CD4-positive, alpha-beta memory T cell (primary cell): ENCODE measurements at places on chromosomes 3 and 15. TPM values are rescaled to one million over a fixed set of nuclear protein-coding genes. Genes with fewer than 3 reads are reported as not detected.
A peak's percentile ranks its signal among the peaks of the same experiment; 100 is the strongest.

GRCh38 chr3:183427876-183428446 is 458 bp downstream of the MCF2L2 start:
- H3K27me3 ChIP-seq: no peaks in the 10 kb centered on the region
- H3K4me3 ChIP-seq: peak overlapping the region; percentile 81
- DNase-seq: no peak
- H3K36me3 ChIP-seq: no peaks in the 10 kb centered on the region
- peaks cover 23% of the 10 kb centered on the region for H3K4me1 ChIP-seq

DNA sequence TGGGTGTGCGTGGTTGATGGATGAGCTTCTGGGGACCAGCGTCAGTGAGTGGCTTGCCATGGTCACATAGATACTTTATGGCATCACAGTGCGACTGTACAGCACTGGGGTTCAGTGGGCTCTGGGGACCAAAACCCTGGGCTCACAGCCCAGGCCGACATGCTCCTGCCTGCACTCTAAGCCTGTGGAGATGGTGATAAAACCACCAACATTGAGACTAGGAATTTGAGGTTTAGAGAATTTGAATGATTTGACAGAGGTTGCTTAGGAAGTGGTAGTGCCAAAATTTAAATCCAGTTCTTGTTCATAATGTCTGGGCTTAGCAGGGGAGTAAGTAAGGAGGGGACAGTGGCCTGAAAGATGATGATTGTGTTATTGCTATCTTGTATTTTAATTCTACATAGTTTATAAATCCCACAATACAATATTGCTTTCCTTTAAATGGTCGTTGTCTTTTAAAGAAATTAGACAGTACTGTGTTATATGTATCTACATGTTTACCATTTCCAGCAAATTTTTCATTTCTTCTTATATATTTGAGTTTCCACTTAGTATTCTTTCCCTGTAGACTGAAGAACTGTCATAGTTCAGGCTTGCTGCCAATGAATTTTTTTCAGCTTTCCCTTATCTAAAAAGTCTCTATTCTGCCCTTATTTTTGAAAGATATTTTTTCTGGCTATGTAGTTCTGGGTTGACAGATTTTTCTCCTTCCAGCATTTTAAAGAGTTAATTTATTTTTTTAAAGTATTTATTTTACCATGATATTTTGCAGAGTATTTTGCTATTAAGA is 235.4 kb upstream of the RGMA start:
- no peak overlapping the region for H3K27ac ChIP-seq
- H3K36me3 ChIP-seq: no peaks in the 10 kb centered on the region
- H3K27me3 ChIP-seq: no peaks in the 10 kb centered on the region

DNA sequence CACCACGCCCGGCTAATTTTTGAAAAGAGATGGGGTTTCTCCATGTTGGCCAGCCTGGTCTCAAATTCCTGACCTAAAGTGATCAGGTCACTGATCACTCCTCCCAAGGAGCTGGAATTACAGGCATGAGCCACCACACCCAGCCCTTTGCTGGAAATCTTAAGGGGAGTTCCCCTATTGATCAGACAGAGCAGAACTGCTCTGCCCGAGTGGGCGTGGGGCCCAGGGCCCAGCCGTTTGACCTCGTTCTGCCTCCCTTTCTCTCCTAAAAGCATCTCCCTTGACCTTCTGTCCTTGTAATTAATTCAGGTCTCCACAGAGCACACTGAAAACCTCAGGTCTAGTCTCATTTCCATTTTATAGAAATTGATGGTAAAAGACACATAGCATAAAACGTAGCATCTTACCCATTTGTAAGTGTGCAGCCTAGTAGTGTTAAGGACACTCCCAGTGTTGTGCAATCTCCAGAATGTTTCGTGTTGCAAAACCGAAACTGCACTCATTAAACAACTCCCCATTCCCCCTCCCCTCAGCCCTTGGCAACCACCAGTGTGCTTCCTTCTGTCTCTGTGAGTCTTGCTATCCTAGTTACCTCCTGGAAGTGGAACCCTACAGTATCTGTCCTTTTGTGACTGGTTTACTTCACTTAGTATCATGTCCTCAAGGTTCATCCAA is 89.3 kb downstream of the SLCO3A1 start:
- no peaks in the 10 kb centered on the region for H3K36me3 ChIP-seq
- H3K27ac ChIP-seq: peak overlapping the region; percentile 37
- DNase-seq: peak; percentile 45
- peaks cover 48% of the 10 kb centered on the region for H3K4me1 ChIP-seq
- no peaks in the 10 kb centered on the region for H3K27me3 ChIP-seq

DNA sequence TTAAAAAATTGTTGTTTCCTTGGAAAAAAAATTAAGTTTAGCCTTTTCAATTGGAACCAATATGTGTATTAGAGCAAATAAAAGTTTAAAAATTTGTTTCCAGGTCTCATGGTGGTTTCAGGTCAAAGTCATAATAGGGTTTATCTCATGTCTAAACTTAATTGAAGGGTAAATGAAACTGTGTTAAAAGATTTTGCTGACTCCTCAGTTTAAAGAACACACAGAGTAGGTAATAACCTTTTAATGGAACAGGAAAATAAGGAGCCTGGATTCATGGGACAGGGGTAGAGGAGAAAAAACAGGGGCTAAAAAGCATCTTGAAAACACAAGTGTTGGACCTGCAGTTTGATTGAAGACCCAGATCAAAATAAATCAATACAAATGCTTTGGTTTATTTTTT is 190.6 kb downstream of the MFSD1 start:
- no peak overlapping the region for H3K27ac ChIP-seq
- H3K27me3 ChIP-seq: no peaks in the 10 kb centered on the region
- H3K4me3 ChIP-seq: no peak overlapping the region
- H3K36me3 ChIP-seq: no peaks in the 10 kb centered on the region
- no peaks in the 10 kb centered on the region for H3K4me1 ChIP-seq
- no peak for DNase-seq

Gene ATP13A5
- not detected for total RNA-seq

DNA sequence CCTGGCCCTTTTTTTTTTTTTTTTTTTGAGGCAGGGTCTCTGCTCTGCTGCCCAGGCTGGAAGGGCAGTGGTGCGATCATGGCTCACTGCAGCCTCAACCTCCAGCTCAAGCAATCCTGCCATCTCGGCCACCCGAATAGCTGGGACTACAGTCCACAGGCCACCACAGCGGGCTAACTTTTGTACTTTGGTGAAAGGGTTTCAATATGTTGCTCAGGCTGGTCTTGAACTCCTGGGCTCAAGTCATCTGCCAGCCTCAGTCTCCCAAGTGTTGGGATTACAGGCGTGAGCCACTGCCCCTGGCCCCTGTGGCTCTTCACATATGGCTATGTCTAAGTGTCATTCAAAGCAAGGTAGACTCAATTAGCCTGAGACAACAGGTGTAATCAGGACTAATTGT is 8.8 kb upstream of the DPPA2 start:
- no peak overlapping the region for H3K27ac ChIP-seq
- no peak overlapping the region for H3K4me3 ChIP-seq
- no peaks in the 10 kb centered on the region for H3K4me1 ChIP-seq
- no peaks in the 10 kb centered on the region for H3K27me3 ChIP-seq
- DNase-seq: no peak

DNA sequence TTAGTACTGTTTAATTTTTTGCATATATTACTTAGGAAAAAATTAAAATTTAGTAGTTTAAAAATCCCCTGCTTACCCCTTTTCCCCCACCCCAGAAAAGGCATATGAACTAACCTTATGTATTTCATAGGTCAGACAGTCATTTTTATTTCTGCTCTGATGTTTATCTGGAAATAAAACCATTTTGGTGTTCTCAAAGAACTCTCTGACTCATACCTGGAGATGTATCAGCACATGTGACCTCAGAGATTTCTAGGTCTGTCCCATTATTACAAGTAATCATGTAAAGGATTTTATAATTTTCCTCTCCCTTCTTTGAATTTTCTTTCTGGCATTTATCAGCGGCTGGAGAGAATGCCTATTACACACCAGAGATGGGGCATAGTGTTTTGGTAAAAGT is 14.1 kb upstream of the CCR8 start:
- no peak for DNase-seq
- no peaks in the 10 kb centered on the region for H3K36me3 ChIP-seq
- no peaks in the 10 kb centered on the region for H3K4me1 ChIP-seq
- H3K27me3 ChIP-seq: no peaks in the 10 kb centered on the region
- H3K27ac ChIP-seq: no peak overlapping the region
- no peak overlapping the region for H3K4me3 ChIP-seq

GRCh38 chr15:79538527-79538926 is 106.4 kb downstream of the MINAR1 start:
- DNase-seq: no peak
- no peaks in the 10 kb centered on the region for H3K36me3 ChIP-seq
- no peak overlapping the region for H3K27ac ChIP-seq
- no peaks in the 10 kb centered on the region for H3K4me1 ChIP-seq
- no peaks in the 10 kb centered on the region for H3K27me3 ChIP-seq
- H3K4me3 ChIP-seq: no peak overlapping the region

GRCh38 chr3:119893769-119894168 is 111.9 kb downstream of the NR1I2 start:
- H3K36me3 ChIP-seq: no peaks in the 10 kb centered on the region
- H3K27me3 ChIP-seq: no peaks in the 10 kb centered on the region
- no peak for DNase-seq
- H3K4me3 ChIP-seq: no peak overlapping the region

Gene GPX1
- total RNA-seq: 77.7 TPM

GRCh38 chr15:59157840-59158700 is 48.6 kb upstream of the LDHAL6B start:
- no peaks in the 10 kb centered on the region for H3K36me3 ChIP-seq
- no peak overlapping the region for H3K4me3 ChIP-seq
- H3K27ac ChIP-seq: no peak overlapping the region
- no peak for DNase-seq
- no peaks in the 10 kb centered on the region for H3K27me3 ChIP-seq
- no peaks in the 10 kb centered on the region for H3K4me1 ChIP-seq

DNA sequence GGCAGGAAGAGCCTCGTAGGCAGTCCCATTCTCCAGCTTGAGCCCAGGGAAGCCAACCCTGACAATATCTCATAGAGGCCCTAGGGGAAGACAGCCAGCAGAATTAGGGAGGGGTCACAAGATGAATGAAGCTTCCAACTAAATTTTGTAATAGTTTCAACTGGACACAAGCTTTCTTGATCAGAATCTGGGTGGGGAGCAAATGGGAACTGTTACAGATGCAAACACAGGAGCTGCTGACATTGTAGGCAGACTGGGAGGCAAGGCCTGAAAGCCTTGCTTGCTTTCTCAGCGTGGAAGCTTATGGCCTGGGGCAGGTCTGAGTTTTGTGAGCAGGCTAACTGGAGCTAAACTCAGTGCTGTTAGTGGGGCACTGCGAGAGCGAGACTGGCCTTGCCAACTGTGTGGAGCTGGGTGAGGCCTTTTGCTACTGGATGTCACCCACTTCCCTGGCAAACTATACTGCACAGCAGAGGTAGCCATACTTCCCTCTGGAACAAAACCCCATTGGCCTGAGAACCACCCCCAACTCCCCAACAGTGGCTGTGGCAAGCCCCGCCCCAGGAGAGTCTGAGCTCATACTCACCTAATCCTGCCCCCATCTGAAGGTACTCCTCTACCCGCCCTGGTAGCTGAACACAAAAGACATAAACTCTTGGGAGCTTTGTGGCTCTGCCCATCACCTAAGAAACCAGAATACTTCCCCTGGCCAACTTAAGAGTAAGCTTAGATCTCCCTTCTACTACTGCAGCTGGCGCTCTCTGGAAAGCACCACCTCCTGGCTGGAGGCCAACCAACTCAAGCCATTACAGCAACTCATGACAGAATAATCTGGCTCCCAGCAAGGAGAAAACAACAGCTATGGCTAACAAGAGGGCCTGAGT is 42.9 kb downstream of the CFAP20DC start:
- no peak overlapping the region for H3K27ac ChIP-seq
- H3K4me3 ChIP-seq: no peak overlapping the region
- DNase-seq: no peak

GRCh38 chr3:171156401-171157010 is 130.0 kb upstream of the SLC2A2 start:
- no peaks in the 10 kb centered on the region for H3K27me3 ChIP-seq
- DNase-seq: no peak
- H3K4me1 ChIP-seq: no peaks in the 10 kb centered on the region
- H3K4me3 ChIP-seq: no peak overlapping the region
- H3K36me3 ChIP-seq: peaks cover 61% of the 10 kb centered on the region

GRCh38 chr15:70479785-70480184 is 283.6 kb downstream of the UACA start:
- H3K27me3 ChIP-seq: no peaks in the 10 kb centered on the region
- no peak for DNase-seq
- H3K4me3 ChIP-seq: peak overlapping the region; percentile 8
- H3K27ac ChIP-seq: no peak overlapping the region

- no peak overlapping the region for H3K4me3 ChIP-seq
- H3K4me1 ChIP-seq: peaks cover 47% of the 10 kb centered on the region
- no peaks in the 10 kb centered on the region for H3K36me3 ChIP-seq
- DNase-seq: no peak
- no peaks in the 10 kb centered on the region for H3K27me3 ChIP-seq
- H3K27ac ChIP-seq: no peak overlapping the region
Observed at GRCh38 chr3:27454461-27454860, 29.7 kb downstream of the SLC4A7 start.

GRCh38 chr3:134754768-134755559 is 40.1 kb upstream of the EPHB1 start:
- no peaks in the 10 kb centered on the region for H3K27me3 ChIP-seq
- H3K36me3 ChIP-seq: no peaks in the 10 kb centered on the region
- H3K27ac ChIP-seq: no peak overlapping the region
- no peak overlapping the region for H3K4me3 ChIP-seq
